ENCODE measurements at places on chromosomes 1 and 21. TPM values are rescaled to one million over a fixed set of nuclear protein-coding genes. Genes with fewer than 3 reads are reported as not detected.
A peak's percentile ranks its signal among the peaks of the same experiment; 100 is the strongest.

DNA sequence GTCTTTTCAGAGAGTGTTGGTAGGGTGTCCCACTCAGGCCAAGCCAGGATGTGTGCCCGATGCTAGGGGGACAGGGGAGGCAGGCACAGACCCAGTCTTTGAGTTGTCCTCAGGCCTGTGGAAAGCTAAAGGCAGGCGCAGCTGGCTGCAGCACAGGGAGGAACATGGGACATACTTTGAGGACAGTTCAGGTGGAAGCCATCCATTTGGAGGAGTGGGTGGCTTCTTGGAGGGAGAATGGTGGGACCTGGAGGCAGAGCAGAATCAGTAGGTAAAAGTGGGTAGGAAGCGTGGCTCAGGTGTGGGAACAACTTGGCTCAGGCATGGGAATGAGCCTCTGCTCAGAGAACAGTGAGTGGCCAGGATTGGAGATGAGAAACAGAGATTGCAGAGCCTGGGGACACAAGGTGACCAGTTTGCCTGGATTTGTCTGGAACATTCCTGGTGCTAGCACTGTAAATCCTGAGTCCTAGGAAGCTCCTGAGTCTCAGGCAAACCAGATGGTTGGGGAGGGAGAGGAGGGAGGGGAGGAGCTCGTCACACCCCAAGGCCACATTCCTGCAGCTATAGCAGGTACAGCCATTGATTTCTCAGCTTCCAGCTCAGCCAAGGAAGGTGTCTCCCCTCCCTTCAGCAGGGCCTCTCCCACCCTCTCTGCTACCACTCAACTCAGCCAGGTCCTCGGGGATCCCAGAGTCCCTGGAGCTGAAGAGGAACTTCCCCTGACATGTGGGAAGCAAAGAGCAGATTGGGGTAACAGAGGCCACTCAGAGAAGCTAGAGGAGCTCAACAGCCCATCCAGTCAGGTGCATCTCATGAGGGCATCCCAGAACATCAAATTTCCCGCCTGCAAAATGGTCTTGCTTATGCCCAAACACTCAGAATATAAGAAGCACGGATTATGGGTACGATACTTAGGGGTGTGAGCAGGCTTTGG is 65.2 kb upstream of the TINAGL1 start:
- no peak overlapping the region for H3K4me3 ChIP-seq
- peaks cover 14% of the 10 kb centered on the region for H3K4me1 ChIP-seq
- H3K36me3 ChIP-seq, result no peaks in the 10 kb centered on the region
- peaks cover 8% of the 10 kb centered on the region for H3K27me3 ChIP-seq
- H3K27ac ChIP-seq, result no peak overlapping the region

DNA sequence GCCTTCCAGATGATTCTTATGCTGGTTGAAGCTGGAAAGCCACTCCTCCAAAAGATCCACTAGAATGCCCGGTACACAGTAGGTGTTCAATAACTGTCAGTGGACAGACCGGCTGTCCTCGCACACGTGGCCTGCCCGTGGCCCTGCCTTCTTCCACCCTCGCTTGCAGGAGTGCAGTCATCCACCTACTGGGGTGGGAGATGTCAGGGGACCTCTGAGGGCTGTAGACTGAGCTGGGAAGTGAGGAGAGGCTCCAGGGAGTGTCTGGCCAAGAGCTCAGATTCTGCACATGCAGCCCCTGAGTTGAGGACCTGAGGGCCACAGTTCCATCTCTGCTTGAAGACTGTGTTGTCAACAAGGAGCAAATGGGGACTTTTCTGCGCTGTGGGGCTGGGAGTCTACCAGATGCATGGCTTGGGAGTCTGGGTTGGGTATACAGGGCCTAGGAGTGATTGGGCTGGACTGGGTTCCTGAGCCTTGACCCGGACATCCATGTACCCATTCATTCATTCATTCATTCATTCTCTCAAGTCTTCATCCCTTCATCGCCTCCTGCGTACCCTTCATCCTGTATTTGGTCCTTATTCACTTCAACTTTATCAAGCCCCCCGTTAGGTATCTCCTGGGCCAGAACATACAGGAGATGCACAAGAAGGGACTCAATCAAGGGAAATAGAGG is 4.2 kb upstream of the TNFRSF1B start:
- H3K4me1 ChIP-seq, result peaks cover 69% of the 10 kb centered on the region
- H3K27ac ChIP-seq, result peak overlapping the region; percentile 91

DNA sequence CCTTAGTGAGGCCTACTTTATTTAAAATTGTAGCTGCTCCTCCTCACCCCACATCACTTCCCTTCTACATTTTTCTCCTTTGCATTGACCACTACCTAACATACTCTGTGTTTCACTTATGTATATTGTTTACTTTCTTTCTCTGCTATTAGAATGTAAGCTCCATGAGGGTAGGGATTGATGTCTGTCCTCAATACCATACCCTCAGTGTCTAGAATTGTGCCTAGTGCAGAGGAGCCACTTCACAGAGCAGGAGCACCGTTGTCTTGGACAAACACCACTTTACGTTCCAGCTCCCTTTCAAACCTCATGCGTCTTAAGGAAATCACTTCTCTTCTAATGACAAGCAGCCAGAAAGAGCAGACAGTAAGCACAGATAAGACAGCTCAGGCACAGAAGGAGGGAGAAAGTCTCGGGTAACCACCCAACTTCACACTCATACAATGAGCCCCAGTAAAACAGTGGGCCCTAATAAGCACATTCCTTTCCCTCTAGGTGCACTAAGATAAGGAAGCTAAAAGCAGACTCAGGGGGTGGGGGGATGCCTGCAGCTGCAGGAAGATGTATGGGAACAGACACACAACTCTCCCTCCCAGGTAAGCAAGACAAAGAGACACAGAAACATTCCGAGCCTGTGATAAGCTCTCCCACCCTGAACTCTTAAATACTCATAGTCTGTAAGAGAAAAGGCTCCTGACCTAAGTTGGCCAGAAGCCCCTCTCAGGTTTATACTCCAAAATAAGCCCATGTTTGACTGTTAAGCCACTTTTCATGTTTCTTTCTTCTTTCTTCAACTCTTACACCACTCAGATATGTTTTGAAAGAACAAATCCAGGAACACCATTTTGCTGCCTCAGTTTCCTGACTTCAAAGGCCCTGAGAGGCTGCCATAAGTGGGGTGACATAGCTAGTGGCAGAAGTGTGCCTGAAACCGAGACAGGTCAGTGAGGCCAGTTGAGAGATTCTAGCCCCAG is 7.1 kb upstream of the PLEKHM2 start:
- H3K4me1 ChIP-seq, result peaks cover 42% of the 10 kb centered on the region
- H3K36me3 ChIP-seq, result no peaks in the 10 kb centered on the region
- DNase-seq, result no peak
- H3K27ac ChIP-seq, result no peak overlapping the region
- H3K4me3 ChIP-seq, result no peak overlapping the region

- no peak overlapping the region for H3K4me3 ChIP-seq
- no peak for DNase-seq
- H3K27me3 ChIP-seq, result no peaks in the 10 kb centered on the region
- H3K36me3 ChIP-seq, result no peaks in the 10 kb centered on the region
Measured at GRCh38 chr21:30194701-30195299, 21.1 kb downstream of the CLDN8 start.

DNA sequence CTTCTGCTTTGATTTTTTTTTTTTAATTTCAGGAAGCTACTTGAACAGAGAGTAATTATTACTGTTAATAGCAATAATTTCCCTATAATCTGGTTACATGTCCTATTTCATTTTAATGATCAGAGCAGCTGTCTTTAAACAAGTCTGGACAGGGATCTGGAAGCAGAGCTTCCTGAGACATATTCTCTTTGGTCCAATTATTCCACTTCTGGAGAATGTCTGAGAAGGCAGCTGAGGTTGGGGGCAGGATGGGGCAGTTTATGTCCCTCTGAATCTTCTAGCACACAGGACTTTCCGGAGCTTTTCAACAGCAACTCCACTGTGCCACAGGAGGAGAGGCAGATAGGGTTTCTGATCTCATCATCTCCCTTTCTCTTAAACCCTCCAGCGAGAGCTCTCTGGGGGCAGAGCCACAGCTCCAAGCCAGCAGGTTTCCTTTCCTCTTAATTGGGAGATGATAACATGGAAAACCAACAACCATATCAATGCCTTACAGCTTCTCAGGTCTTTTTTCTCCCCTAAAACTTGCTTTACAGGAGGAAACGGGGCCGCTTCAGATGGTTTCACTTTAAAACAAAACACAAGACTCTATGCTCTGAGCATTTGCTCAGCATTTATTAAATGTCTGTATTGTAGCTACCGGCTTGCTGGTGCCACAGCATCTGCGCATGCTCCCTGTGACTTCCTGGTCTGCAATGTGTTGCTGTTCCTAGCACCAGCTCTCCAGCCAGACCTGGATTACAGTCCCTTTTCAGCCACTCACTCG is 425.7 kb upstream of the USP24 start:
- H3K4me3 ChIP-seq, result peak overlapping the region; percentile 68
- H3K27me3 ChIP-seq, result peaks cover 5% of the 10 kb centered on the region
- H3K36me3 ChIP-seq, result no peaks in the 10 kb centered on the region
- DNase-seq, result no peak

- H3K27ac ChIP-seq, result no peak overlapping the region
- DNase-seq, result no peak
- no peaks in the 10 kb centered on the region for H3K36me3 ChIP-seq
- H3K4me3 ChIP-seq, result no peak overlapping the region
- peaks cover 5% of the 10 kb centered on the region for H3K4me1 ChIP-seq
Measured at GRCh38 chr1:3306583-3307291, 147.7 kb upstream of the ARHGEF16 start.

- H3K36me3 ChIP-seq, result no peaks in the 10 kb centered on the region
- H3K4me3 ChIP-seq, result no peak overlapping the region
- no peak overlapping the region for H3K27ac ChIP-seq
- H3K4me1 ChIP-seq, result peaks cover 8% of the 10 kb centered on the region
- DNase-seq, result no peak
Measured at GRCh38 chr1:116751621-116752020, 2.6 kb upstream of the CD2 start.

GRCh38 chr1:160416369-160416768 is 16.0 kb downstream of the VANGL2 start:
- no peak overlapping the region for H3K4me3 ChIP-seq
- DNase-seq, result no peak
- no peaks in the 10 kb centered on the region for H3K4me1 ChIP-seq
- H3K27me3 ChIP-seq, result no peaks in the 10 kb centered on the region

The GBP6 gene
- not detected for total RNA-seq
